Activated CD8-positive, alpha-beta memory T cell treated with anti-CD3 and anti-CD28 coated beads for 1 hour (primary cell): ENCODE measurements at places on chromosomes 12 and 14.

- no peak for DNase-seq
Observed at GRCh38 chr12:14540801-14541462, 26.8 kb downstream of the PLBD1 start.

- DNase-seq = no peak
Observed at GRCh38 chr12:114194956-114195355, 211.0 kb downstream of the TBX5 start.

GRCh38 chr14:94051115-94051514, 25.0 kb downstream of the OTUB2 start:
- no peak for DNase-seq

DNA sequence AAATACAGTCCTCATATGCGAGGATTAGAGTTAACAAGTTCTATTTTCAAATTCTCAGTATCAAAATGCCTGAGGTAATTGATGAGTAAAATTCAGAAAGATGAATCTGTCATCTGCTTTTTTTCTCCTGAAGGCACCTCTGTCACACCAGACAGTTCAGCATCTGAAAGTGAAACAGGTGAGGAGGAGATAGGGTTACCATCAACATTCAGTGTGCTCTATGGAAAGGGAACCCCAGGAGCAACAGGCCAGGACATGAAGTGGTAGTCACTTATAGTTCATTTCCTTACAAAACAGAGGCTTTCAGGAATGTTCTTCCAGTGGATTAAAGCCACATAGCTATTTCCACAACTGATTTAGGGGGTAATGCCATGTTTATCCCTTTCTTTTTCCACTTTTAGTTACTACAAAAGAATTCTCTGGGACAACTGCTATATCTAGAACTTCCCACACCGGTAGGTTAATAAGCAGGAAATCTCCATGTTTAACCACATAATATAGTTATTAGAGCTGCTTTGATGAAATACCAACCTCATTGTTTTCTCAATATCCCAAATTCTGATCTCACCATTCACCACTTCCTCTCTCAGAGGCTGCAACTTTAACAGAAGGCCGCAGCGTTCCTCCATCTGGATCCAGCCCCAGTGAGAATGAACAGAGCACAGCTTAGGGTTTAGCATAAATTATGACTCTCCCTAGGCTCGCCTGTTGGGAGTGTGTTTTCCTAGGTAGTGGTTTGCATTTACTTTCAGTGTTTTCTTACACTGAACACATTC, 177.0 kb upstream of the CNTN1 start:
- DNase-seq = no peak

DNA sequence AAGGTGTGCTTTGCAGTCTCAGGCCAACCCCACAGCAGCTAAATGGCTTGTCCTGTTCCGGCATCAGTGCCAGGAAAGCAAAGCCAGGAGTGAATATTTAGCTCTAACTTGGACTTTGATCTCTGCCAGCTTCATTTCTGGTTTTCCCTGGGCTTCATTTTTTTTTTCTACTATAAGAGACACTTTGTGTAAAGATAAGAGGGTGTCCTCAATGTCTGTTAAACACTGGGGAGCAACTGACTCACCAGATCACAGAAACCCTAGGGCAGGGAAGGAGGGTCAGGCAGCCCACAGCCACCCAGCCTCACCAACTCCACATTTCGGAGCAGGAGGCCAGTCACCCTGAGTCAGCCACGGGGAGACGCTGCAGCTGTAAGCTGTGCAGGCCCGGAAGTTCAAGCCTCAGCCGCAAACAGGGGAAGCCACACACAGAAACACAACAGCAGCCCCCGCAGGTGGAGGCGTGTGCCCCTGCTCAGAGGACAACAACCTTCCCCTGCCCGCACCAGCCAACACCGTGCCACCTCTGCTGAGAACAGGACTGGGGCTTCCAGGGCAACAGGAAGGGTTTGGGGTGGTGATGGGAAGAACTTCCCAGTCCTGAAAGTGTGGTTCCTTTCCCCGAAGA, 6.3 kb downstream of the TNFRSF1A start:
- peak; percentile 83 for DNase-seq

GRCh38 chr14:37172024-37172869, at the start of gene SLC25A21:
SLC25A21 (minus strand) TSS chr14:37172606.
- DNase-seq = no peak

- DNase-seq = no peak
Observed at GRCh38 chr14:93548102-93548843, 117.5 kb downstream of the UNC79 start.

DNA sequence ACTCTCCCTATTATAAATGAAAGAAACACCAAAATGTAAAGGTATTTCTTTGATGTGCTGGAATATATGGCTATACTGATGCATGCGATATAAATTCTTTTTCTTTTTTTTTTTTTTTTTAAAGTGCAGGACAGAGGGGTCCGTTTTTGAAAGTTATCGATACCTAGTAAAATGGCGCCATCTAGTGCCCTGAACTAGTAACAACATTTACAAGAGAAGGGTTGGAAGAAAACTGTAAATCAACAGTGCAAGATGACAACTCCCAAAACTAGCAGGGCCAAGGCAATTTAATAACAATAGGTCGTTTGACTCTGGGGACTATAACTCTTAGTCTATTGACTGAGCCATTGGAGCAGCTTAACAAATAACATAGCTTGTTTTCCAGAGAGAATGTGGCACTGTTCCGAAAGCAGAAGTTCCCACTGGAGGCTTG, 137.7 kb downstream of the SPTSSA start:
- no peak for DNase-seq

DNA sequence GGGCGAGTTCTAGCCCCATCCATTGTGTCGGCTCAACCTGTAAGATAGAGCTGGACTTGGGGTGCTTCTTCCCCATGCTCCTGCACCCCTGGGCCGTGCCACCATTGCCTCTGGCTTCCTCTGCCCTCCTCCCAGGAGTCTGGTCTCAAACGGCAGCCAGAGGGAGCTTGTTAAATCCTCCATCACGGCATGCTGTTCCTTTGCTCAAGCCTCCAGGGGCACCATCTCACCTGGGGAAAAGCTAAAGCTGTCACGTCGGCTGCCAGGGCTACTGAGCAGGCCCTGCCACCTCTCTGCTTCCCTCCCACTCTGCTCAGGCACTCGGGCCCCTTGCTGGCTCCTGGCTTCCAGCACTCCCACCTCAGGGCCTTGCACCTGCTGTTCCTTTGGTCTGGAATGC, 140.4 kb downstream of the RBM19 start:
- DNase-seq = no peak
